ENCODE measurements at places on chromosomes 5 and 9. TPM values are rescaled to one million over a fixed set of nuclear protein-coding genes. Genes with fewer than 3 reads are reported as not detected.

The EIF4E1B gene
- not detected for total RNA-seq

The PTPRD gene
- total RNA-seq = 127 TPM

The THBS4 gene
- 41.2 TPM for total RNA-seq

The GFI1B gene
- total RNA-seq = 2.0 TPM

The APBA1 gene
- total RNA-seq = 24.0 TPM

The FBN2 gene
- 144 TPM for total RNA-seq

The QRFP gene
- not detected for total RNA-seq

The PCDHGA7 gene
- total RNA-seq = 8.0 TPM

The PCDHGA10 gene
- total RNA-seq = 9.1 TPM

The PCA3 gene
- 0.12 TPM for total RNA-seq

The AUH gene
- 71.4 TPM for total RNA-seq

The PTGS1 gene
- 9.6 TPM for total RNA-seq

The CDKN2B gene
- 0.29 TPM for total RNA-seq

The SCGB3A2 gene
- total RNA-seq = 0.93 TPM

The OTP gene
- not detected for total RNA-seq

The TERT gene
- 0.47 TPM for total RNA-seq

The NNT gene
- total RNA-seq = 113 TPM

The CDK9 gene
- 50.9 TPM for total RNA-seq

The SLC36A3 gene
- total RNA-seq = not detected

The ADAM19 gene
- 10.9 TPM for total RNA-seq

The UGT3A1 gene
- 34.4 TPM for total RNA-seq

The FOXD4L3 gene
- not detected for total RNA-seq

The TUSC1 gene
- 20.9 TPM for total RNA-seq

The GABRA1 gene
- total RNA-seq = 0.29 TPM
